ENCODE measurements at places on chromosomes 5 and 9.

DNA sequence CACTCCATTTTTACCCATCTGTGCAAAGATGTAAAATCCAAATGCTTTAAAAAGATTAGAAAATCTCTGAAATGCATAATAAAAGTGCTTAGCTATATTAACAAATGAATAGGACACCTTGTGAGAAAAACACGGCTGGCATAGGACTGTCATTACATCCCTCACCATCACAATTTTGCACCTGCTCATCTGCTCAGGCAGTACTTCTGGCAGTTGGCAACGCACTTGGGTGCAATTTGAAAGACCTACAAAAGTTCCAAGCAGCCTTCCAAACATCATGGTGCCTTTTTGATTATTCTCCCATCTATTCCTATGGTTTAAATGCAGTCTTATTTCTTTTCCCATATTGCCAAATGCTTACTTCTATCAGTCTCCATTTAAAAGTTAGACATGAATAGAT lies 501.8 kb downstream of the ENC1 start:
- no peak for DNase-seq

GRCh38 chr5:148732692-148733091 lies 78.4 kb upstream of the HTR4 start:
- no peak for DNase-seq

DNA sequence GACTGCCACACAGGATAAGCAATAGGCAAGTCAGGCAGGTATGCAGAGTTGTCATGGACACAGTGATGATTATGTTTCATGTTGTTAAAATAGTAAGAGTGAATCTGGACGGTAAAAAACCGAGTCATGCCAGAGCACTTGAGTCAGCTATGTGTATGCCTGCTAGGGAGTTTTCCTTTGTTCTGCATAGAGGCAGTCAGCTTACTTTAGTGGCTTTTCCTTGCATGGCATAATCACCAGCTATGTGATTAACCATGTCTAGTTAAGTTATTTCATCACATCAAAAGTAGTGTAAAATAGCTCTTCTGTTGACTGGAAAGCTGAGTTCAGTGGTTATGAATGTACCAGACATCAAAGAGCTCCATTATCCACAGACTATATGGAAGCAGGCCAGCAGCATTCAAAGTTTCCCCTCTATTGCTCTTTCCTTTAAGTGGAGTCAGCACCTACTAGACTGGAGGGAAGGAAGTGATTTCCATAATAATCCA lies 989.8 kb downstream of the TLE1 start:
- DNase-seq, result peak; percentile 96

DNA sequence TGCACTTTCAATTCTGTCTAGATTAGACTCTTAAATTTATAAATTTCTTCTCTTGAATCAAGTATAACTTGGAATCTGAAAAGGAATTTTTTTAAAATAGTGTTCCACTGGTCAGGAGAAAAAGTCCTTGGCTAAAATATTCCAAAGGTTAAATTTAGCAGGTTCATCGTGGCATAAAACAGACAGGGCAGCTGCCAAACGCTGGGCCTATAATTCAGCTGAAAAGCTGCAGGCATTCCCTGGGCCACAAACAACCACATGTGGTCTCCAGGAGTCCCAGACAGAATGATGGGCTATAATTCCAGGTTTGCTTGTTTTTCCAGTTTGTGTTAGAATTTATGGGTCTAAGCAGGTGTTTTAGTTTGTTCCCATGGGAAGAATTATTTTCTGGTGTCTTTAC lies 71.1 kb upstream of the RETREG1 start:
- no peak for DNase-seq

DNA sequence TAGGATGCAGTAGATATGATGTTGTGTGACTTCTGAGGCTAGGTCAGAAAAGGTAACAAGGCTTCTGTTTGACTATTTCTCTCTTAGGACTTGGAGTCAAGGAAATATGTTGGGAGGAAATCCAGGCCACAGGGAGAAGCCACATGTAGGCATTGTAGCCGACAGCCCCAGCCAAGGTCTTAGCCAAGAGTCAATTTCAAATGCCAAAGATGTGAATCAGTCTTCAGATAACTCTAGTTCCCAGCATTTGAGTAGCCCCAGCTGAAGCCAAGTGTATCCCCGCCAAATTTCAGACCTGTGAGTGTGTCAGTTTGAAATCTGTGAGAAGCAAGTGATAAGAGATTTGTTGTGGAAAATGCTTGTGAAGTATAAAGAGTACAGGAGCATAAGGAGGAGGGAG lies 38.1 kb upstream of the ISL1 start:
- DNase-seq, result no peak

- DNase-seq, result no peak
These were observed 9.2 kb downstream of the STC2 start for GRCh38 chr5:173318881-173319620.

- DNase-seq, result no peak
These were observed 12.0 kb upstream of the AJM1 start for GRCh38 chr9:136829981-136830885.

GRCh38 chr5:149719666-149720065 lies 10.4 kb upstream of the PPARGC1B start:
- peak; percentile 30 for DNase-seq

DNA sequence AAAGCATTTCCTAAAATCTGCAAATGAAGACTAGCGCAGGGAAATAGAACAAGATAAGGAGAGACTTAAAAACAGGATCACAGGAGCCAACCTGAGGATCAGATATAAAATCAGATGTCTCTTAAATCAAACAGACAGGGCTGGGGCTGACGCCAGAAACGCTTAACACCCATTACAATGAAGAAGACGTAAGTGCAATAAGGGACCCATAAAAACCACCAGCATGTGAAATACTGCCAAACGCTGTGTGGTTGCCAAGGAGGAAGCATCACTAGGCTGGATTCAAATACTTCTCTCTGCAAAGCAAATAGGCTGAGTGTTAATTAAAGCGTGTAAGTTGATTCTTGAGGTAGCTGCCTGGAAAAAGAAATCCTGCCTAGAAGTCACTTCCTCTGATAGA lies 74.4 kb upstream of the ATP10B start:
- peak; percentile 21 for DNase-seq

GRCh38 chr9:81671880-81672280 lies 17.5 kb downstream of the TLE1 start:
- no peak for DNase-seq

GRCh38 chr9:17402309-17402708 lies 176.6 kb upstream of the SH3GL2 start:
- DNase-seq, result no peak

DNA sequence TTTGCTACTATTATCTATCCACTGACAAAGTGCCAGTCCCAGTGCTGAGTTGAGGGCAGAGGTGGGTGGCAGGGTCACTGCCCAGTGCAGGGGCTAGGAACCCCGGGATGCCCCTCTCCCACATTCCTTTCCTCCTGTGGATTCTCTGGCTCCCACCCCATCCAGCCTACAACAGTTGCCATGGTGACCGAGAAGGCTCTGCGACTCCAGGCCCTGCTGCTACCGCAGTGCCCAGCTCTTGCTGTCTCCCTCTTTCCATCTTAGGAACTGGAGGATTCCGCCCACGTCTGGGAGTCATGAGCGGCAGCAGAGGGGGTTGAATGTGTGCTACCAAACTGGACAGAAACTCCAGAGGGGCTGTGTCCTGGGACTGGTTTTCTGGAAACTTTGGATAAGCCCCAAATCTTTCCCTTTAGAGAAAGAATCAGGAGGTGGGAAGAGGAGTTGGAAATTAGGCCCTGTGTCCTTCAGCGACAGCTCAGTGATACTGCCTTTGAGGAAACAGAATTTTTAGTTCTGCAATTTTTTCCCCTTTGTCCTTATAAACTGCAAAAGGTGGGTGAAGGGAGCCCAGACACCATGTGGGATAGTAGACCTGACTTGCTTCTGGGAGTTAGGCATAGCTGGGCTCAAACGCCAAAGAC lies 20.7 kb upstream of the C5orf47 start:
- no peak for DNase-seq

- peak; percentile 98 for DNase-seq
These were observed 2.5 kb upstream of the ZNF608 start for GRCh38 chr5:124748687-124749594.

- DNase-seq, result no peak
These were observed 684 bp upstream of the JMY start for GRCh38 chr5:79235261-79235633.

- no peak for DNase-seq
These were observed 47.7 kb downstream of the LIX1 start for GRCh38 chr5:97094579-97095317.

- DNase-seq, result no peak
These were observed 534.8 kb downstream of the PSAT1 start for GRCh38 chr9:78831726-78832125.

DNA sequence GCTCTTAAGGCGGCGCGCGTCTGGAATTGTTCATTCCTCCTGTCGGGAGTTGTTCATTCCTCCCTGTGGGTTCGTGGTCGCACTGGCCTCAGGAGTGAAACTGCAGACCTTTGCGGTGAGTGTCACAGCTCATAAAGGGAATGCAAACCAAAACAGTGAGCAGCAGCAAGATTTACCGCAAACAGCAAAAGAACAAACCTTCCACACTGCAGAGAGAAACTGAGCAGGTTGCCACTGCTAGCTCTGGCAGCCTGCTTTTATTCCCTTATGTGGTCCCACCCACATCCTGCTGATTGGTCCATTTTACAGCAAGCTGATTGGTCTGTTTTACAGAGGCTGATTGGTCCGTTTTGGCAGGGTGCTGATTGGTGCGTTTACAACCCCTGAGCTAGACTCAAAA lies 1365.3 kb upstream of the WWC1 start:
- DNase-seq, result no peak

DNA sequence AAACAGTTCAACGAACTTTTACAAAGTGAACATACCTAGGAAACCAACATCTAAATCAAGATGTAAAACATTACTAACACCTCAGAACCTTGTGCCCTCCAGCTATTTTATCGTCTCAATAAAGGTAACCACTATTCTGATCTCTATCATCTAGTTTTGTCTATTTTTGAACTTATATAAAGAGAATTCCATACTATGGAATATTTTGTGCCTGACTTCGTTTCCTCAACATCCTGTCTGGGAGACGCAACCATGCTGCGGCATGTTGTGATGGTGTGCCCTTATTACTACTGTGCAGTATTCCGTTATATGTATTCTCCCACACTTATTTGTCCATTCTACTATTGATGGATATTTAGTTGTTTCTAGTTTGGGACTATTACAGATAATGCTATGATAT lies 99.2 kb downstream of the NR6A1 start:
- no peak for DNase-seq

DNA sequence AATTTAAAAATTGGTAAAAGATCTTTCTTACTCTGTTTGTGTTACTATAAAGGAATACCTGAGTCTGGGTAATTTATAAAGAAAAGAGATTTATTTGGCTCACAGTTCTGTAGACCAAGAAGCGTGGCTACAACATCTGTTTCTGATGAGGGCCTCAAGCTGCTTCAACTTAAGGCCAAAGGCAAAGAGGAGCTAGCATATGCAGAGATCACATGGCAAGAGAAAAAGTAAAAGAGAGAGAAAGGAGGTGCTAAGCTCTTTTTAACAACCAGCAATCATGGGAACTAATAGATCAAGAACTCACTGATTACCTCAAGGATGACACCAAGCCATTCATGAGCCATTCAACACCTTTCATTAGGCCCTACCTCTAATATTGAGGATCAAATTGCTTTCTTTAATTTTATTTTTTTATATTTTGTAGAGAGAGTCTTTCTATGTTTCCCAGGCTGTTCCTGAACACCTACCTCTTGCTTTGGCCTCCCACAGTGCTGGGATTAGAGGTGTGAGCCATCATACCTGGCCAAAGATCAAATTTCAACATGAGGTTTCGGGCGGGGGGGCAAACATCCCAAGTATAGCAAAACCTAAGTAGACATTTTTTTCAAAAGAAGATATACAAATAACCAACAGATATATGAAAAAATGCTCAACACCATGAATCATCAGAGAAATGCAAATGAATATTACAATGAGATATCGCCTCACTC lies 16.0 kb upstream of the SHC3 start:
- DNase-seq, result no peak

DNA sequence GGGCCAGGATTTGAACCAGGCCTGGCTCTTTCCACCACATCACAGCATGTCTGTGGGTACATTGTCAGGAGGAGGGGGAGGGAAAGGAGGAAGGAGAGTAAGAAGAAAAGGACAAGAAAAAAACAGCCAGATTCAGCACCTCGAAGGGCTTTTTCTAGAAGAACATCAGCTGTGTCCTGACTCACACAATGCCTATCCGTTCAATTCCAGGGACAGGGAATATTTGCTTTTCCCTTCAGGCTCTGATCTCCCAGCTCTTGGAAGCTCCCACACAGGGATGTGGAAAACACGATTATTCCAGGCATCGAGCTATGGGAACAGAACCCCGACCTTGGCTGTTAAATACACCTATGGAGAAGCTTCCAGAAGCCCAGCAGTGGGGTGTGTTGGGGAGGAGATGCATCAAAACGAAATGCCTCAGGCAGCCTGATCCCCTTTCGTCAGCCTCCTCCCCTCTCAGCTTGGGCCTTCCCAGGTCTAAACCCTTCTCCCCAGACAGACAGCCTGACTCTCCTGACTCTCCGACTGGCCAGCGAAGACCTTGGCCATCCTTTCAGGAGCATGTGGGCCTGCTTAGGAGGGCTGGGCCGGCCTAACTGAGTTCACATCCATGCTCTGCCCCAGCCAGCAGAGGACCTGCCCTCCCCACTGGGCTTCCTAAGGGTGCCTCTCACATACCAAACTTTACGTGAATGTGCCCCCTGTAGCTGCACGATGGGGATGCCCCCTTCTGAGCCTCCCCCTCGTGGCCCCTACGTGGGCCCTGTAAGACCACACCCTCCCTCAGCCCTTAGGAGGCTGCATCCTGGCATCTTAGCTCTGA lies 54.4 kb downstream of the NEURL1B start:
- DNase-seq, result no peak

DNA sequence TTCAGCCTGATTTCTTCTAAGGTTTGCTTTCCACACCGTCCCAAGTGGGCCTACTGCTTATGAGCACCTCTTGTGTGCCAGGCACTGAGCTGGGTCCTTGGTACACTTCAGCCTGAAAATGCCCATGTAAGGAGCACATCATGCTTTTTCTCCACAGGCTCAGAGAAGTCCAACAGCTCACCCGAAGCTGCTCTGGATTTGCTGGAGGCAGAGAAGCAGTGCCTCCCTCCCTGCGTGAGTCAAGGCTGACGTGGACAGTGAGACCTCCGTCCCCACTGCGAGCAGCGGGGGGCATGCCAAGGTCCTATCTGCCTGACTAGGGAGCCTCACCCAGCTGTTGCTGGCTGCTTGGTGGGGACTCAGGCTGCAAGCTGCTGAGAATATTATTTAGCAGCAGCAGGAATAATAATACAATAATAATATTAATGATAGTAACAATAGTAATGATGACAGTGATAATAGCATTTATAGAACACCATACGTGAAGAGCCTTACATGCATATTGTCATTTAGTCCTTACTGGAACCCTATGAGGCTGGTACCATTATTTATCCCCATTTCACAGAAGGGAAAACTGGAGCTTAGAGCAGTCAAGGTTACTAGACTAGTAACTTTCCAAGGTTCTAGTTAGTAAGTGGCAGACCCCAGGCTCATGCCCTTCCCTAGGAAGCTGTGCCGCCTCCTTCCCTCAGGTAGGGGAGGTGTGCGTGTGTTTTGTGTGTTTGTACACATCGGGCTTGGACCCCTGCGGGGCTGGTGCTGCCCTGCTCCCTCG lies 194.8 kb downstream of the HSPA4 start:
- DNase-seq, result no peak

All from kidney glomerular epithelial cell (primary cell).